ENCODE measurements at places on chromosomes 11 and 22. TPM values are rescaled to one million over a fixed set of nuclear protein-coding genes. Genes with fewer than 3 reads are reported as not detected.

DNA sequence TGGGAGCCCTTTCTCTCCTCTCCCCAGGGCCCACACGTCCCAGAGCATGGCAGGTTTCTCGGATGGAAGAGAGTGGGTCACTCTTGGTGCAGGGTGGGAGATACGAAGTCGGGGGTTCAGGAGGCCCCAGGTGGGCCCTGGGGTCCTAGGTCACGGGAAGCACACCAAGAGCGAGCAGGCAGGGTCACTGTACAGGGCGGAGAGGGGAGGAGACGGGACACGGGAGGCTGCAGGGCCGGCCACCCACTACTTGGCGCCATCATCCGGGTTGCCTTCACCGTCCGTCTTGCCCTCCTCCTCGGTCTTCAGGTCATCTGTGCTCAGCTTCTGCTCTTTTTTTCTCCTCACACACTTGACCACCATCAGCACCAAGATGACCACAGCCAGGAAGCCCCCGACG, 9.8 kb downstream of the SCN2B start:
- DNase-seq, result no peak

The PATE4 gene
- not detected for total RNA-seq

- DNase-seq, result no peak
These were observed 3.9 kb upstream of the DPP3 start for GRCh38 chr11:66476173-66476840.

- DNase-seq, result no peak
These were observed 15.9 kb downstream of the PTPN5 start for GRCh38 chr11:18775492-18776292.

- no peak for DNase-seq
These were observed 8.6 kb upstream of the IGLL5 start for GRCh38 chr22:22878801-22879674.

DNA sequence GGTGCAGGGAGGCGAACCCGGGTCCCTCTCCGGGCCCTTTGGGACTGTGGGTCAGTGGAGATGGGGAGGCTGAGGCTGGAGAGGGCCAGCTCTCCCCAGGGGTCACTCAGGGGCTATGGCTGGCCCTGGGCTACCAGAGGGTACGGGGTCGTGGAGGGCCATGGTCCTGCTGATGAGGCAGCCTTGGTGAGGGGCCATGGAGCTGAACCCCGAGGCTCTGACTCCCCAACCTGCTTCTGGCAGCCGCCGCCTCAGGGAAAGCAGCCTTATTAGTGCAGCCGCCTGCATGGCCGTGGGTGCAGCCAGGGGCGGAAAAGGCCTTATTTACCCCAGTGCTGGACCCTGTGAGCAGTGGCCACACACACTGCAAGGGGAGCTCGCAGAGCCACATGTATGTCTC, 139.4 kb downstream of the MIAT start:
- DNase-seq, result no peak

The SCN2B gene
- total RNA-seq, result 0.38 TPM

DNA sequence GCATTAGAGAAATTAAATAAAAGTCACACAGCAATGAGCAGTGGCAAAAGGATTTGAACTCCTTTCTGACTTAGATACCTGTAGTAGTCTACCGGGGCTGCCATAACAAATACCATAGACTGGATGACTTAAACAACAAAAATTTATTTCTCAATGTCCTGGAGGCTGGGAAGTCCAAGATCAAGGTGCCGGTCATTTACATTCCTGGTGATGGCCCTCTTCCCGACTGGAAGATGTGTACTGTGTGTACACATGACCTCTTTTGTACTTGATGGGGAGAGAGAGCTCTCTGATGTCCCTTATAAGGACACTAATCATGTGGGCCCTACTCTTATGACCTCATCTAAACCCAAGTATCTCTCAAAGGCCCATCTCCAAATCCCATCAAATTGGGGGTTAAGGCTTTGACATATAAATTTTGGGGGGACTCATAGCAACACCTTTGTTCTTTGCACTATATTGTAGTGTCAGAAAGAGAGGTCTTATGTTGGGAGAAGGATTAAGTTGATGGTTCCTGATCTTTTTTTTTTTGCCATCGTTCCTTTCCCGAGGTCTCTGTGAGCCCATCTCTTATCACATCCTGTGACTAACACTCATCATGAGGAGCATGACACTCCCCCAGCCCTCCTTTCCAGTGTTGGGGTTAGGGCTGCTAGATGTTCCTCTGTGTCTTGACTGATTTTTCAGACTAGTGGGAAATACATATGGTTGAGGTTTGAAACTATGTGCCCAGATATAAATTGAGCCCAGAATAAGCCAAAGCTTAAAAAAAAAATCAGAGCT, 104.3 kb downstream of the TRAF6 start:
- DNase-seq, result no peak

The DHCR7 gene
- total RNA-seq, result 39.3 TPM

DNA sequence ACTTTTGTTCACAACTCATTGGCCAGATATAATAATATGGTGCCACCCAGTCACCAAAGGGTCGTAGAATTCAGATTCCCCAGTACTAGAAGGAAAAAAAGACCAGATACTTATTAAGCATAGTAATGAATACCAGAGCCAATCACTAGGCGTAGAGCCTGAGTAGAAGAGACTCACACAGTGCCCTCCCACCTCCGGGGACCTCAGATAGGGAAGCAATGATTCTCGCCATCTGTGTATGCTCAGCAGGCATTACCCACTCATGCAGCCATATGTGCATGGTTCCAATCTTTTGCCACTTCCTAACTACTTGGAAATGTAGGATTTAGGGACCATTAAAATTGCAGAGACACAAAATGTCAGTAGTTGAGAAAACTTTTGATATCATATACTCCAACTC, 85.3 kb downstream of the C11orf87 start:
- no peak for DNase-seq

The OR6A2 gene
- 0.38 TPM for total RNA-seq

The OR51T1 gene
- total RNA-seq, result not detected

- no peak for DNase-seq
These were observed 5.3 kb downstream of the SLC17A6 start for GRCh38 chr11:22343371-22344032.

DNA sequence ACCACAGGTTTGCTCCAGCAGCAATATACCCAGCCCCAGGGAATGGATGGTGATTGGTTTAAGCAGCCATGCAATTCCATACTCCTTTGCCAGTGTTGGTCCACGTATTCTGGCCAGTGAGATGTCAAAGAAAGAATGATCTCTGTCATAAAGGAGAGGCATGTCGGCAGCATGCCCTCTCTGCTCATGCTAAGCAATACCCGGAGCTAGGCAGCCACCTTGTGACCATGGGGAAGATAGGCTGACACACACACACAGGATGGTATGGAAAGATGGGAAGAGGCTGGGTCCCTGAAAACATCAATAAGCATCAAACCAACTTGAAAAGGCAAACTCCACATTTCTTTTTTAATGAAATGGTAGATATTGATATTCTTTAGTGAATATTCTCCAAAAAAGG, 5.1 kb downstream of the ABCC8 start:
- DNase-seq, result no peak

DNA sequence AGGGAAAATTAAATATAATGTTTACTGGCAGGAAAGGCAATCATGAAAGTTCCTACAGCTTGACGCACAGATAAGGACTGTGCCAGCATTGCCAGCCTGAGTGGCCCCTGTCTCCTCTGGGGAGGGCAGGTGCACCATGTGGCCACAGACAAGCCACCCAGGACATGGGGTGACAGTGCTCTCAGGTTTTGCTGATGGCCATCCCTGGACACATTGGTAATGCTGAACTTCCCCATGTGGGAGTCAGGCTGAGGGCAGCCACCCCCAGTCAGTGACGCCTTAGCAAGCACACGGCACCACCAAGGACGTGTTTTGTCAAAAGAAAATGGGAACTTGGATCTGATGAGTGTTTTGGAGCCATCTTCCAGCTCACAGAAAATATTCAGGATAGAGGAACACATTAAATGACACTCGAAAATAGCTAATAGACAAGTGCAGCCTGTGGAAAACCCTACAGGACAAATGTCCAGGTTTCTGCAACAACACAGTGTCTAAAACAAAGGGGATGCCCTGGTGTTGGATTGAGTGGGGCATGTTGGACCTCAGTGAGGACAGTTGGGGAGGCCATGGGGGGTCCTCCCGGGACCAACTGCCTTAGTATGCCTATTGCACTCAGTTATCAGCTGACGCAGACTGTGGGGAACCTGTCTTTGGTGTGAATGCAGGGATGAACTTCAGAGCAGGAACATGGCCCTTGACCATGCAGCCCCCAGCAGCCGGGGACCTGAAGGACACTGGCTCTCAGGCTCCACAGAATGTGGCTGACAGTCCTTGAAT, 1450.5 kb downstream of the BRD1 start:
- no peak for DNase-seq

The ELFN2 gene
- not detected for total RNA-seq

- DNase-seq, result no peak
These were observed 59.6 kb upstream of the SYN3 start for GRCh38 chr22:33117821-33118220.

GRCh38 chr11:124627546-124627945, 4.9 kb downstream of the TBRG1 start:
- no peak for DNase-seq

- no peak for DNase-seq
These were observed 84.4 kb downstream of the OR5AK2 start for GRCh38 chr11:57073128-57073527.

The GGT5 gene
- 26.5 TPM for total RNA-seq

The OR51B5 gene
- total RNA-seq, result 0.57 TPM

The KCNJ11 gene
- total RNA-seq, result 1.5 TPM

DNA sequence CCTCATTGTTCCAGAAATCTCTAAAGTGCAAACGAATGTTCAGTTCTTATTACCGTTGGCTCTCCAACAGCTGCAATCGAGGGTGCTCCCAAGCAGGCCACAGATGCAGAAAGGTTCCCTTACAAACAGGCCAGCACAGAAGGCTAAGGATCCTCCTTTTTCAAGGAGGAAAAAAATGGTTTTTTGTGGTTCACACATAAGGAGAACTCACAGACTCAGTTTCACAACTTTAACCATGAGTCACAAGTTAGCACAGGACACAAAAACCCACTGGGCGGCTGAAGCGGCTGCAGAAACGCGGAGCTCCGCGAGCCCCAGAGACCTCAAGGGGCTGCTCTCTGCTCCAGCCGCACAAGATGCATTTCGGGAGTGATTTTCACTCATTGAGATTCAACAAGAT, 98.2 kb upstream of the PRR5 start:
- no peak for DNase-seq

The NXPE4 gene
- not detected for total RNA-seq

- no peak for DNase-seq
These were observed 15.1 kb downstream of the APOL1 start for GRCh38 chr22:36267896-36268485.

The RGL4 gene
- not detected for total RNA-seq

DNA sequence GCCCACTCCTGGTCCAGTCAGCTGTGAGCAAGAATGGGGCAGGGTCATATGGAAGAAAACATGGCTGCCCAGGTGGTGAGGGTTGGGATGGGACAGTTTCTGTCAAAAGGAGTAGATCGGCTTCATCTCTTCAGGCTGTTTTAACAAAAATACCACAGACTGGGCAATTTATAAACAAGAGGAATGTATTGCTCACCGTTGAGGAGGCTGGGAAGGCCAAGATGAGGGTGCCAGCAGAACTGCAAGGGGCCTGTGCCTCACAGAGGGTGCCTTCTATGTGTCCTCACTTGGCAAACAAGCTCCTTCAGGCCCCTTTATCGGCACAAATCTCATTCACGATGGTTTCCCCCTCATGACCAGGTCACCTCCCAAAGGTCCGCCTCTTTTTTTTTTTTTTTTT, 18.1 kb upstream of the RELT start:
- DNase-seq, result no peak

- DNase-seq, result no peak
These were observed 99.3 kb upstream of the FAT3 start for GRCh38 chr11:92125321-92125720.

The DRD4 gene
- total RNA-seq, result not detected

- DNase-seq, result no peak
These were observed 545.9 kb upstream of the ARHGAP42 start for GRCh38 chr11:100141201-100141600.

GRCh38 chr11:68383976-68384501, 71.6 kb downstream of the LRP5 start:
- no peak for DNase-seq

GRCh38 chr11:97772705-97773104, 1248.0 kb upstream of the CNTN5 start:
- no peak for DNase-seq

The NRXN2 gene
- total RNA-seq, result 0.38 TPM

The TRIM49 gene
- total RNA-seq, result 0.94 TPM

DNA sequence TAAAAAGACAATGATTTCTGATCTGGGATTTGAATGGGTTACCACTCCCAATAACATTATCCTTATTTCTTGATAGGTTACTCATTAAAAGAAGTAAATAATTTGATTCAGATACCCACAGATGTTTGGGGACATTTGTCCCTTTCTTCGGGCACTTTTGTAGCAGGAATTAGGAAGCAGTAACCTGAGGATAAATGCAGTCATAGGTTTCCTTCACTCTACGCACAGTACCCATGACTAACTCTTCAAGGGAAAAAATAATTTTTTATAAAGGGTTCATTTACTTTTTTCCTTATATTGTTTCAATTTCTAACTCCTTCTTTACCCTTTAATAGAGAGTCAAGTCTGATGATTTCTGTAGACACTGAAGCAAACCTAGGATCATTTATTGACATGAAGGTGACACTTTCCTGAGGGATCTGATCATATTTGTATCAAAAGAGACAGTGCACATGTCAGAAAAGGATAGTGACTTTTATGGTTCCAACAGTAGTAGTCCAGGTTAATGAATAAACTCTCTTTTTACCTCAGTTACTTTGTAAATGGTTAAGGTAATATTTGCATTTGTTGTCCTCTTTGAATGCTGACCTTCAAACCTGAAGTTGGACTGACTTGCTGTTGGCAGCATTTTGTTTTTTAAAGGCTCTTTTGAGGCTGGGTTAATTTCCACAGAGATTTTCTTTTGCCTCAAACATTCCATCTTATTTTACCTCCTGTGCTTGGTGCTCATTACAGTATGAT, 1072.0 kb downstream of the LRRC4C start:
- no peak for DNase-seq

Measured in esophagus squamous epithelium (tissue), 5 donors.